Fibroblast of lung (primary cell): ENCODE measurements at places on chromosomes 5 and 9. TPM values are rescaled to one million over a fixed set of nuclear protein-coding genes. Genes with fewer than 3 reads are reported as not detected.

DNA sequence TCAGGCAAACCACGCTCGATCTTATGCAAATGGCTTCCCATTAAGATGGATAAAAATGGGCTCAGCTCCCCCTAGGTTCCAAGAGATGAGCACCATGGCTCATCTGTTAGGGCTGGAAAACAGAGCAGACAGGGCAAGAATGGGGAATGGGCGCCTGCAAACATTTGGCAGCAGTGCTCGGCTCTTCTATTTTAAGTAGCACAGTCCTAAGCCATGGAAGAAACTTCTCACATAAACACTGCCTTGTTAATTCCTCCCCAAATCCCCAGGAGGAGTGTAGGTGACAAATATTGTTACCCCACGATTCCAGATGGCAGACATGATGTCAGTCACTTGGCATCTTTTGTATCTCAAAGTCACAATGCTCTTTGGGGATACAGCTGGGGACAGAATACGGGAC, 221.8 kb downstream of the ICE1 start:
- no peak for DNase-seq

Gene GPX8
- 75.5 and 84.7 TPM in 2 replicates for total RNA-seq

DNA sequence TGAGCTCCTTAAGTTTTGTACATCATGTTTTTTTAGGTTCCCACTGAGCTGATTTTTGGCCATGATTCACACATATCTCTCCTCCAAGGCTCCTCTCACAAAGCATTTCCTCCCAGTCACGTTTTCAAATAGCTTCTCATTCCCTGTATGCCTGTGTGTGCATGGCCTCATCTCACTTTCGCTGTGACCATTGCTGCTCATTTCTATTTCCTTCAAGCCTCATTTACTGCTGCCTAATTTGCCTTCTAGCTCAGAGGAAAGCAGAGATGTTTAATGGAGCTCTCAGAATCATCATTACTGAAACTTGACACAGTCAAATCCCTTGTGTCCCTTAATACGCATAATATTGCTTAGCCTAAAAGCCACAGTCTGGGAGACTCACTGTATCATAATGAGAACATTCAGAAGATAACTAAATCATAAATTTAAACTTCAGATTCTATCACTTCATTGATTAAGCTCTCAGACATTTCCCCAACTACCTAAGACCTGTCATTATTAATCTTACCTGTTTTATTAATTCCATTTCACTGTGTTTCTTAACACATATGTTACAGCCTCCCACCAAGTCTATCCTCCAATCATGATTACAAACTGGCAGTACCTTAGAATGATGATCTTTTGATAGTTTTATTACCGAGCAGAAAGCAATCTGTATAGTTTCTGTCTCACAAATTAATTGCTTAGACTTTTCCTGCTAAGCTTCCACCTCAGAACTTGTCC, 278.3 kb upstream of the PTGER4 start:
- DNase-seq: no peak

DNA sequence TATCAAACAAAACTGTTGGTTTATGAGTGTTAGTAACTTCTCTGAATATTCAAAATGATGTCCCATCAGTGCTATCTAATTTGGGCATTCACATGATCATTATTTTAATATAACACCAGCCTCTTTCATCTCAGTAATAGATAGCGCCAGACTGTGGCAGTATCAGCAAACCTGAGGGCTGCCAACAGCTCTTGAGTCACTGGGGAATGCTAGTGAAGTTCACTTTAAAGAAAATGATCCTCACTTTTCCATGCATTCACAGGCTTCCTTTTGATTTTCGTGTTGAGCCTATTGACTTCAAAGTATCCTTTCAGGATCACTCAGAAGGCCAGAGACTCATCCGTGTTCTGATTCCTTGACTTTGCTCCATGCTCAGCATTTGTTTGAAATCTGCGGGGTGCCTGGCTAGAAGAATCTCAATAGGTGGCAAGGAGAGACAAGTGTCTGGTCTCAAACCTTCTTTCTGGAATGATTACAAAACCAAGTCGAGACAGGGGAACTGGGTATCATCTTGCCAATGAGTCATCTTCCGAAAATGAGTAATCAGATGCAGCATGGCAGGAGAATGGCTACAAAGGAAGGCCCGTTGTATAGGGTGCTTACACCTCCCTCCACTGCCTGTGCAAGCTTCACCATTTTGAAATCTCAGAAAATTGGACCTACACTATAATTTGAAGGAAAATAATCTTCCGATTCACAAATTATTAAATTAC, 509.1 kb downstream of the RASEF start:
- DNase-seq: peak; percentile 28

- no peak for DNase-seq
Observed at GRCh38 chr9:74748966-74749365, 138.8 kb downstream of the TRPM6 start.

GRCh38 chr5:147403651-147404640, 105.9 kb downstream of the DPYSL3 start:
- DNase-seq: peak; percentile 100

Gene IFNA13
- not detected in 2 replicates for total RNA-seq

Gene CCDC171
- total RNA-seq: 4.6 and 4.8 TPM in 2 replicates

GRCh38 chr9:134724202-134724911, 82.8 kb downstream of the COL5A1 start:
- DNase-seq: peak; percentile 63

DNA sequence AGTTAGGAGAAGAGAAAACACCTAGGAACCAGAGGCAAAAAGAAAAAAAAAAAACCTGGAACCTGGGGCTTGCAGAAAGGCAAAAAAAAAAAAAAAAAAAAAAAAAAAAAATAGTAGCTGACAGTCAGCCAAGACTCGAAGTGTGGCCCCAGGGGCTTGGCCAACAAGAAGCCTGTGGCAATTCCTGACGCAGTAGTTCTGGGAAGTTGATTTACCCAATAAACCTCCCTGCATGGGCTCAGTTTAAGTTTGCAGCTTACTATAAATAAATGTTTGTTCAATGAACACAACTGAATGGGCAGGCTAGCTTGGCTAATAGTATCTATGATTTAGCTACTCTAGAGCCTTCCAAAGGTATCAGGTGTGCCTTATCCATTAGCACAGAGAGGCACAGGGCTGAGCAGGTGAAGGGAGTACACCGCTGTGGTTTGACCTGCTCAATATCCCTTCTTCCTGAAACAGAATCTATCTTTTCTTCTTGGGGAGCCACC, 21.3 kb upstream of the GLRX start:
- peak; percentile 79 for DNase-seq

DNA sequence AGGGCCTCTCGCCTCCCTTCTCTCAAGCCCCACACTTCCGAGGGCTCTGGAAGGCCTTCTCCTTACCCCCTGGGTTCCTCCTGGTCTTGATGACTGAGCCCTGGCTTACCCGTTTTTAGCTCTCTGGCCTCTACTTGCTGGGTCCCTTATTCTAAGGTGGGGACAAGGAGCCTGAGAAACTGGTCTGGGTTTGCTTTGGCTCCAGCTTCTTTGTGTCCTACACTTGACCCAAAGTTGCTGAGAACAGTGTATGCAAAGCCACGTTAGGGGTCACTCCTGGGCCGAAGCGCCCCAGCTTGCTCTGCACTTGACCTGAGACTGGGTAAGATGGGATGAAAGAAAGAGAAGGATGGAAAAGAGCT, 788 bp downstream of the ZNF346 start:
- DNase-seq: no peak

GRCh38 chr5:103472265-103472664, 90.3 kb downstream of the NUDT12 start:
- no peak for DNase-seq

Gene INSL4
- not detected in 2 replicates for total RNA-seq

DNA sequence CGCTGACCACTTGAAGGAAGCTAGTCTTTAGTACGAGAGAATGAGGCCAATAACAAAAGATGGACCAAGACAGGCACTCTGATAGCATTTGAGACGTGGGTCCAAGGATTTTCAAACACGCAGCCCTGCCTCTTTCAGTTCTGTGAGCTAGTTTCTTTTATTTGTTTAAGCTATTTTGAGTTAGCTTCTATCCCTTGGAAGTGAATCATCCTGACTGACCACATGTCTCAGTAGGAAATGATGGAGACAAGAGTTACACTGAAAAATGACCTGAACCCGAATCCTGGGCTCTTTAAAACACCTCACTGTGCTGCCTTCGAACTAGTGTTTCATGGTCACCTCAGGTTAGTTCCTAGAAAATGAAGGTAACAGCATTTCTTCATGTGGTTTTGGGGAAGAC, 9.9 kb downstream of the TEK start:
- peak; percentile 43 for DNase-seq

Gene SLC27A4
- 11.7 and 11.8 TPM in 2 replicates for total RNA-seq

DNA sequence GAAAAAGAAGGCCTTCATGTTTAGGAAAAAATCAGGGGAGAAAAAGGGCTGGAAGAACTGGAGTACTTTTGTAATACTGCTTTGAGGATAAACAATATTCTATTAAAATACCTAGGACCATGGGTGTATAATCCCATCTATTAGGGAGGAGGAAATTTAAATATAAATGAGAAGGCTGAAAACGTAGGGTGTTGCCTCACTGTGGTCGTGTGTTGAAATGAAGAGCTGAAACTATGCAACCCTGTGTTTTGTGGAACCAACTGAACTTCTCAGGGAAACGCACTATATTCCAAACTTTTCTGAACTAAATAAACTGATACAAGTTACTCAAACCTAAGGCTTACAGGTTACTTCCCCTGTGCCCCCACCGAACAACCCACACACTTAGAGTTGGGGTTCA, 4.5 kb upstream of the CNTLN start:
- DNase-seq: no peak

Gene CETN3
- 11.6 and 14.9 TPM in 2 replicates for total RNA-seq

- peak; percentile 51 for DNase-seq
Observed at GRCh38 chr5:120327180-120327579, 136.9 kb upstream of the PRR16 start.

DNA sequence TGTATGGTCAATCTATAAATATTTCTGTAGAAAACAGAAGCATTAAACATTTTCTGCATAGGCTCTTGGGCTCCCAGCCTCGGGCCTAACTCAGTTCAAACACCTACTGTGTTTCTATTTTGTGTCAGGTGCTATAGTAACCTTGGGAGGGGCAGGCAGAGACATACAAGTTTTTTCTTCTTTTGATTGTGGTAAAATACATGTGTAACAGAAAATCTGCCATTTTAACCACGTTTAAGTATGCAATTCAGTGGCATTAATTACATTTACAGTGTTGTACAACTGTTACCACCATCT, 40.8 kb upstream of the FOXE1 start:
- DNase-seq: no peak

Gene IRGM
- total RNA-seq: 0.17 TPM in 1 of 2 replicates, not detected in the other

GRCh38 chr5:135442431-135443160, 4.6 kb downstream of the DCANP1 start:
- DNase-seq: no peak

DNA sequence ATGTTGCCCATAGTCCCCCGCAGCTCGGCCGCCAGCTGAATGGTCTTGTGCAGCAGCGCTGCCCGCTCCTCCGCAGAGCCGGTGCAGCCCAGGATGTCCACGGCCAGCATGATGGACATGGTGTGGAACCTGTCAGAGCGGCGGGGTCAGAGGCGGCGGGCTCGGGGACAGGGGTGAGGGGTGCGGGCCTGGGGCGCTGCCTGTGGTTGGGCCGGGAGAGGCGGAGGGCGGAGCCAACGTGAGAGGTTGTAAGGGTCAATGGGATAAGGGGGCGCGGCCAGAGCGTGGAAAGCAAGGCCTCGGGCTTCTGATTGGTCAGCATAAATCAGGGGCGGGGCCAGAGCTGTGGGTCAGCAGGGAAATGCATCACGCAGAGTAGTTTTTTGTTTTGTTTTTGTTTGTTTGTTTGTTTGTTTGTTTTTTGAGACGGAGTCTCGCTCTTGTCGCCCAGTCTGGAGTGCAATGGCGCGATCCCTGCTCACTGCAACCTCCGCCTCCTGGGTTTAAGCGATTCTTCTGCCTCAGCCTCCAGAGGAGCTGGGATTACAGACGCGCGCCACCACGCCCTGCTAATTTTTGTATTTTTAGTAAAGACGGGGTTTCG, 6.8 kb upstream of the TOR2A start:
- DNase-seq: peak; percentile 19

- DNase-seq: no peak
Observed at GRCh38 chr5:136907371-136907770, 542.0 kb upstream of the TRPC7 start.

GRCh38 chr9:92482805-92483204, 499 bp upstream of the ASPN start:
- no peak for DNase-seq

- no peak for DNase-seq
Observed at GRCh38 chr5:5370059-5370774, 52.3 kb upstream of the ICE1 start.

- DNase-seq: no peak
Observed at GRCh38 chr9:75360252-75360651, 271.9 kb downstream of the OSTF1 start.

DNA sequence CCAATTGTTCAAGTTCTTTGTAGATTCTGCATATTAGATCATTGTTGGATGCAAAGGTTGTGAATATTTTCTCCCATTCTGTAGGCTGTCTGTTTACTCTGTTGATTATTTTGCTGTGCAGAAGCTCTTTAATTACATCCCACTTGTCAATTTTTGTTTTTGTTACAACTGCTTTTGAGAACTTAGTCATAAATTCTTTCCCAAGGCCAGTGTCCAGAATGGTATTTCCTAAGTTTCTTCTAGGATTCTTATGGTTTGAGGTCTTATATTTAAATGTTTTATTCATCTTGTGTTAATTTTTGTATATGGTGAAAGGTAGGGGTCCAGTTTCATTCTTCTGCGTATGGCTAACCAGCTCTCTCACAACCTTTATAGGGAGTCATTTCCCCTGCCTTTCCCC, 116.5 kb downstream of the CPLANE1 start:
- no peak for DNase-seq

Gene FKTN
- 29.0 and 32.9 TPM in 2 replicates for total RNA-seq

DNA sequence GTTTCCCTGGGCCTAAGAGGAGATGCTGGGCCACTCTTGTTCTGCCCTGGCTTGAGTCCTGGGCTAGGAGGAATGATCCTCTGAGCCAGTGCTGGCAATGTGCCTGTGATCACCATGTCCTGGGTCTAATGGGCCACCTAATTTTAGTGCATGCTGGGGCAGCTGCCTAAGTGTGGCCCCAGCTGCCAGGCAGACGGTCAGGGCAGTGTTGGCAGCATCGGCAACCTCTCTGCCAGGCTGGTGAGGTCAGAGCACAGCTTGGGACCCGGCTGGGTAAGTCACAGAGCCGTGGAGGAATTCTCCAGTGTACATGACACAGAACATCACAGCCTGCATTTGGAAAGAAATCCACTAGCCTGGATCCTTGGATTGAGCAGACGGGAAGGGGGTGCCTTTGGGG, 21.4 kb upstream of the PITX1 start:
- DNase-seq: no peak

DNA sequence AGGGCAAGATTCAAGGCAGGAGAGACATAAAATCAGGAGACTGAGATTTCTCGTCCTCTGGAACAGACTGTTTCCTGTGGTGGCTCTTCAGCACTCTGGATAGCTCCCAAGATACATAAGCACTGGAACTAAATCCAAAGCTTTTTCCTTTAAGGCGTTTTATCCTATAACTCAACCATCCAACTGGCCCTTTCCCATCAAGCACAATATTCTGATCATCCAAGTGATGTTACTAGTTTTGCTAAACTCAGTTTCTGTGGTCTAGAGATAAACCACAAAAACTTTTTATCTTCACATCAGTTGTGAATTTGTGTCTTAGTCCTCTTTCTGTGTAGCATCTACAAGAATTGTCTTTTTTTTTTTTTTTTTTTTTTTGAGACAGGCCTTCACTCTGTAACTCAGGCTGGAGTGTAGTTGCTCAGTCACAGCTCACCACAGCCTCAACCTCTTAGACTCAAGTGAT, 299.4 kb downstream of the COX7C start:
- peak; percentile 37 for DNase-seq

Gene CHSY3
- 0.99 and 1.3 TPM in 2 replicates for total RNA-seq

Gene PIK3R1
- 25.2 and 36.3 TPM in 2 replicates for total RNA-seq
